ENCODE measurements at places on chromosomes 3 and 15. TPM values are rescaled to one million over a fixed set of nuclear protein-coding genes. Genes with fewer than 3 reads are reported as not detected.

The TBC1D21 gene
- not detected for total RNA-seq

The XCR1 gene
- total RNA-seq: not detected

The ANKRD63 gene
- 0.51 TPM for total RNA-seq

The GPR149 gene
- not detected for total RNA-seq

The ACAP2 gene
- 17.1 TPM for total RNA-seq

The VIPR1 gene
- 2.9 TPM for total RNA-seq

The PLS1 gene
- 1.8 TPM for total RNA-seq

DNA sequence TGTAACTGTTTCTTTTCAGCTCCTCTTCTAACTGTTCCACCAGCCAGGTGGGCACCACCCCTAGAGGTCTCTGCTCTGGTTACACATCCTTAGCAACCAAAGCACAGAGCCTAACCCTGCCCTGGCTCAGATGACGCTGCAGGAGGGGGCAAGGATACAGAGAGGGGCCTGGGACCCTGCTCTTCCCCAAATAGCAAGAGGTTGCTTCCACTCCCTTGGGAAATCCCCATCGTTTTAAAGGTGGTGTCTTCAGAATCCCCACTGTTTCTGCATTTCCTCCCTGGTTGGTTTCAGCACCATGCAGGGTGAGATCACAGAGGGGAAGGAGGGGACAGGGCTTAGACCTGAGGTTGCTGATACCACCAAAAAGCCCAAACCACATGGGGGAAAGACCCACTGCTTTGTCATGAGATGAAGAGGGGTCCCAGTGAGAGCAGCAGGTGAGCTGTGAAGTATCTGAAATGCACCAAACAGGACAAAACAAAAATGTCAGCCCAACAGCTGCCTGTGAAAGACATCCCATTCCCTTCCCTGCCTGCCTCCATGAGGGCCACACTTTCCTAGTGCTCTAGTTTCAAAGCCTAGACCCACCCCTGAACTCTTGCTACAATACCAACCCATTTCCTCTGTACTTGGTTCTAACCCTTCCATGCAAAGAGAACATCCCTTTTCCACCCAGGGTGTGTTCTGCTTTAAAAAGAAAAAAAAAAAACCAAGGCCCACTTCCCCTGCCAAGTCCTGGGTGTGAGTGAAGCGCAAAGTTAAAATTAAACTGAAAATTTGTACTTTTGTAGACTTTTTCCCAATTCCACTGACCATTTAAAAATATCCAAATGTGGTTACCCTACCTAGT lies 29.0 kb downstream of the ANP32A start:
- peak overlapping the region; percentile 91 for H3K27ac ChIP-seq
- DNase-seq: no peak
- peaks cover 7% of the 10 kb centered on the region for H3K36me3 ChIP-seq
- H3K4me1 ChIP-seq: peaks cover 100% of the 10 kb centered on the region
- no peak overlapping the region for H3K4me3 ChIP-seq

DNA sequence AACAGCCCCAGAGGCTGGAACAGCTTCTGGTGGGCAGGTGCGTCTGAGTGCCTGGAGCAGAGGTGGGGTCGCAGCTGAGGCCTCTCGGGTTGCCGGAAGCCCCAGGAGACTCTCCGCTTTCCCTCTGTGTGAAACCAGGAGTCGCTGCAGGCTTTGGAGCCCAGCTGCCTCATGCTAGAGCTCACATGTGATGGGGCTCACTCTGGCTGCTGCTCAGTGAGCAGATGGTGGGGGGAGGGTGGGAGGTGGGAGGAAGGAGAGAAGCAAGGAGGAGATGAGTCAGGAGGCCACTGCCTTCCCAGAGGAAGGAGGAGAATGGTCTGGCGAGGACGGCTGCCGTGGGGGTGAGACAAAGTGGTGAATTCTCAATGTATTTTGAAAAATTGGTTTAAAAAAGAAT lies 290.1 kb upstream of the CHRNA7 start:
- no peaks in the 10 kb centered on the region for H3K27me3 ChIP-seq
- H3K4me3 ChIP-seq: no peak overlapping the region

DNA sequence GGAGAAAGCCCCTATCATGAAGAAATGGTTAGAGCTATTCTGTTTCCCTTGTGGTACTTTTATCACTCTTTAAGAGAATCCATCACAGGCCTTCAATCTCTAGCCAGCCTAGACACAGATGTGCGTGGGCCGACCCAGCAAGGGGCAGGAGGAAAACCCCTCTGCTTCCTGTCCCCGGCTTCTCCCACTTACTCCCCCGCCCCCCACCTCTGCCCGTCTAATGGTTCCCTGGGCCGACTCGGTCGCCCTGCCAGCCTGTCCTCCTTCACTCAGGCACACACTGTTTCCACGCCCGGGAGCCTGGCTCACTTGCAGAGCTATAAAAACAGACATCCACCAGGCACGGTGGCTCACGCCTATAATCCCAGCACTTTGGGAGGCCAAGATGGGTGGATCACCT lies 58.3 kb upstream of the TFRC start:
- H3K36me3 ChIP-seq: no peaks in the 10 kb centered on the region
- H3K4me3 ChIP-seq: no peak overlapping the region

DNA sequence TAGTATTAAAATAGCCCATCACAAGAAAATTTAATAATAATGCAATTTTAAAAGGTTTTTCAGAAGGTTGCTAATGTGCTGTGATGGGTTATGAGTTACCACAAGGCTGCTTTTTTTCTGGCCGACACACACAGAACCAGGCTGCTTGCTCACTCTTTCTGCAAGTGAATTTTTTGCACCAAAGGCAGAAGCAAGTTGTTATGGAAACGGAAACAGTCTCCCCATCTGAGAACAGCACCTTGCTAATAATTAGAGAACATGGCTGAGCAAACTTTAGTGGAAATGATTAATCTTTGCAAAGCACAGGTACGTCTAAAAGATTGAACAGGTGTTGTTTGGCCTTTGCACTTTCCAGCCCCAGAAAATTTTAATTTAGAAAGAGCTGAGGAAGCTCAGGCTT lies 51.0 kb downstream of the CACNA2D3 start:
- no peaks in the 10 kb centered on the region for H3K27me3 ChIP-seq
- no peaks in the 10 kb centered on the region for H3K4me1 ChIP-seq
- DNase-seq: no peak
- H3K4me3 ChIP-seq: no peak overlapping the region
- H3K27ac ChIP-seq: no peak overlapping the region

GRCh38 chr3:28590860-28591259 lies 242.2 kb upstream of the AZI2 start:
- no peaks in the 10 kb centered on the region for H3K4me1 ChIP-seq
- no peaks in the 10 kb centered on the region for H3K36me3 ChIP-seq
- no peak overlapping the region for H3K4me3 ChIP-seq
- H3K27me3 ChIP-seq: no peaks in the 10 kb centered on the region

DNA sequence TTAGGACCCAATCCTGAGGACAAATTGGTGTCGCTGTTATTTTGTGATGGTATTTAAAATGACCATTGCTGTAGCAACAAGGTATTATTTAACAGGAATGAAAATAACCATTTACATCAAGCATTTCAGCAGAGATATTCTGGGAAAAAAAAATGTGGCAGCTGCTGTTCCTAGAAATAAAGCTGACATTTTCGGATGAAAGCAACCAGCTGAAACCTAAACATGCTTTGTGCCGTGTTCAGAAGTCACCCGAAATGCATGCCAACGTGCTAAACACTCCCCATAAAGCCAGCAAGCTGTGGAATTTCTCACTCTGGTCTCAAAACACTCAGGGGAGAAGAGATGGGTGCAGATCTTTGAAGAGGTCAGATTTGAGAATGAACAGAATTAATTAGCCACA lies 31.5 kb upstream of the TAFA4 start:
- no peaks in the 10 kb centered on the region for H3K4me1 ChIP-seq
- no peak overlapping the region for H3K27ac ChIP-seq
- H3K36me3 ChIP-seq: no peaks in the 10 kb centered on the region
- no peak for DNase-seq

DNA sequence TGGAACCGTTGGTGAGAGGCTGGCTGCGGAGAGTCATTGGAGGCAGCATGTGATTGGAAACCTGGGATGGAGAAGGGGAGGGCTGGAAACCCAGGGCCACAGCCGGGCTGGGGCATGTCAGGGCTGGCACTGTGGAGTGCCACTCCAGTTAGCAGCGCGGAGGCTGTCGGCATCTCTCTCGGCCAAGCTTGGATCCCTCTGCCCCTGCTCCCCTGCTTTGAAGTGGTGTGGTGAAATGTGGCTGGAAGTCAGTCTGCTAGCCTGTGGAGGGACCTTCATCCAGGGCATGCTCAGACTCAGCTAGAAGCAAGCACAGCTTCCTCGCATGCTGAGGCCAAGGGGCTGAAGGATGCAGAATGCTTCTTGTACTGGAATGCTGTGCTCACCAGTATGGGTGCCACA lies 13.5 kb downstream of the SLCO3A1 start:
- H3K27ac ChIP-seq: peak overlapping the region; percentile 84
- DNase-seq: peak; percentile 67
- H3K4me1 ChIP-seq: peaks cover 90% of the 10 kb centered on the region
- peak overlapping the region; percentile 4 for H3K4me3 ChIP-seq
- H3K27me3 ChIP-seq: no peaks in the 10 kb centered on the region
- no peaks in the 10 kb centered on the region for H3K36me3 ChIP-seq

DNA sequence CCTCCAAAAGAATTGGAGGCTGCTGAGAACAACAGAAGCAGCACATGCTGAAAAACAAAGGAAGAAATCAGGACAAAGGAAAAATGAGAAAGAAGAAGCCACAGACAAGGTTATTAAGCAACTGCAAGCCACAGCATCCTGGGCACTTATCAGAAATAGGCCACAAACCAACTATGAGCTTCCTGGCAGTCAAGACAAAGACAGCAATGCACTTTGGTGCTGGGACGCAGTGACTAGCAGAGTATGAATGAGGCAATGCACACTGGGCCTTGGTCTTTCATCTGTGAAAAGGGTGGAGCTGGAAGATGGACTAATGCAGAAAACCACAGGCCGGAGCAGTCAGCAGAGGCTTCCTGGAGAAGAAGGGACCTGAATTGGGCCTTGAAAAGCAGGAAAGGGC lies 56.0 kb upstream of the LINGO1 start:
- H3K4me1 ChIP-seq: no peaks in the 10 kb centered on the region
- H3K27me3 ChIP-seq: peaks cover 10% of the 10 kb centered on the region
- H3K36me3 ChIP-seq: no peaks in the 10 kb centered on the region
- DNase-seq: no peak

DNA sequence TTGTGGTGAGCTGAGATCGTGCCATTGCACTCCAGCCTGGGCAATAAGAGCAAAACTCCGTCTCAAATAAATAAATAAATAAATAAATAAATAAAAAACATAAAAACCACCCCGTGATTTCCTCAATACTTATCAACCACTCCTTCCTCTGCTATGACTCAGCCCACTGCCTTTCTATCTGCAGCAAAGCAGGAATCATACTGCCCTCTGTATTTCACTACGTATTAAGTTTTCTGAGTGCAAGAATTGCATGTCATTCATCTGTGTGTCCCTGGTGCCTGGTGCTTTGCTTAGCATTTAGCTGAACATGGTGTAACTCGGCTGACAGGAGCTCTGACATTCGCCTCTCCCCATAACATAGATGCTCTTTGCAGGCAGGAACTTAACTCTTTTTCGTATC lies 7.1 kb downstream of the LSG1 start:
- no peak for DNase-seq
- no peak overlapping the region for H3K4me3 ChIP-seq
- peaks cover 9% of the 10 kb centered on the region for H3K4me1 ChIP-seq
- H3K27ac ChIP-seq: no peak overlapping the region
- H3K36me3 ChIP-seq: peaks cover 76% of the 10 kb centered on the region

DNA sequence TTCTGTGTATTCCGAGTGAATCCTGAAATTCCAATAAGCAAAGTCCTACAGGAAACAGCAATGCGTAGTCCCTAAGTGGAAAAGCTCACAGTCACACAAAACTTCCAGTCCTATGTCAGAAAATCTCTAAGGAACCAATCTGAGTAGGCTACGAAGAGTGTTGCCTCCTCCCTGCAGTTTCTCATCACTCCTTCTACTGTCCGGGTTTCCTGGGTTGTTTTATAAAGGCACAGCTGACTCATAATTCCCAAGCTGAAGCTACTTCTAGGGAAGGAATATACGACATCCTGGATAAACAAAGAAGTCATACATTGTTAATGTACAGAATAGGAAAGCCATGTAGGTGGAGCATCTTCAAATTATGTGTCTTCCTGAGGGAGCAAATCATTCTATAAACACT lies 65.7 kb upstream of the RGMA start:
- H3K4me3 ChIP-seq: no peak overlapping the region
- H3K27me3 ChIP-seq: no peaks in the 10 kb centered on the region
- no peak overlapping the region for H3K27ac ChIP-seq
- no peak for DNase-seq
- peaks cover 19% of the 10 kb centered on the region for H3K4me1 ChIP-seq
- H3K36me3 ChIP-seq: no peaks in the 10 kb centered on the region

GRCh38 chr3:76470285-76470684 lies 569.6 kb upstream of the ROBO2 start:
- DNase-seq: no peak
- no peaks in the 10 kb centered on the region for H3K27me3 ChIP-seq
- H3K4me1 ChIP-seq: no peaks in the 10 kb centered on the region
- no peak overlapping the region for H3K27ac ChIP-seq
- no peaks in the 10 kb centered on the region for H3K36me3 ChIP-seq

DNA sequence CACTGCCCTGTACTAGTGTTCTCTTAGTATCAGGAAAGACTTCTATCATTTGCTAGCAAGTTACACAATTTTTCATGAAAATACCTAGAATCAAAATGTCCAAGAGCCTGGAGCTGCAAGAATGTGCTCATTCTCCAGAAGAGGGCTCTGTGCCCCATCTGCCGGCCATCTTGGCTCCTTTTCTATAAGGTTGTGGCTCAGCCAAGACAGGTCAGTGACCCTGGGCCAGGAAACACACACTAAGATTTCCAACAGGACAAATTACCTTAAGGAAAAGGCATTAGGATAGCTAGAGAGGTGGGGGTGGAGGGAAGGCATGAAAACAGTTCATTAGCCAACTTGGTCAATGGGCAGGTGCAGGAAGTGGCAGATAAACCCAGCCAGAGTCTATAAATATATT lies 20.7 kb downstream of the TIMP4 start:
- H3K36me3 ChIP-seq: no peaks in the 10 kb centered on the region
- H3K27ac ChIP-seq: peak overlapping the region; percentile 25
- peaks cover 5% of the 10 kb centered on the region for H3K27me3 ChIP-seq
- peaks cover 38% of the 10 kb centered on the region for H3K4me1 ChIP-seq
- no peak overlapping the region for H3K4me3 ChIP-seq
- DNase-seq: peak; percentile 32

GRCh38 chr3:127135241-127136023 lies 57.5 kb upstream of the PRR23E start:
- DNase-seq: peak; percentile 55
- peaks cover 18% of the 10 kb centered on the region for H3K27me3 ChIP-seq
- H3K27ac ChIP-seq: no peak overlapping the region

All from heart right ventricle (tissue), 16 donors.